Central memory CD8-positive, alpha-beta T cell (primary cell): ENCODE measurements at places on chromosomes 1 and 21.

- no peaks in the 10 kb centered on the region for H3K36me3 ChIP-seq
- no peaks in the 10 kb centered on the region for H3K27me3 ChIP-seq
- H3K4me1 ChIP-seq, result no peaks in the 10 kb centered on the region
- no peak for DNase-seq
These were observed 1365.3 kb downstream of the NCAM2 start for GRCh38 chr21:22363504-22363903.

- no peak for DNase-seq
- H3K36me3 ChIP-seq, result no peaks in the 10 kb centered on the region
- no peak overlapping the region for H3K27ac ChIP-seq
These were observed 870.1 kb downstream of the BRINP3 start for GRCh38 chr1:189607477-189608096.

- H3K36me3 ChIP-seq, result peaks cover under 1% of the 10 kb centered on the region
- no peak for DNase-seq
- no peak overlapping the region for H3K27ac ChIP-seq
- H3K4me3 ChIP-seq, result no peak overlapping the region
- no peaks in the 10 kb centered on the region for H3K4me1 ChIP-seq
- H3K27me3 ChIP-seq, result peaks cover 39% of the 10 kb centered on the region
These were observed 90.6 kb downstream of the C1orf94 start for GRCh38 chr1:34267326-34267725.

DNA sequence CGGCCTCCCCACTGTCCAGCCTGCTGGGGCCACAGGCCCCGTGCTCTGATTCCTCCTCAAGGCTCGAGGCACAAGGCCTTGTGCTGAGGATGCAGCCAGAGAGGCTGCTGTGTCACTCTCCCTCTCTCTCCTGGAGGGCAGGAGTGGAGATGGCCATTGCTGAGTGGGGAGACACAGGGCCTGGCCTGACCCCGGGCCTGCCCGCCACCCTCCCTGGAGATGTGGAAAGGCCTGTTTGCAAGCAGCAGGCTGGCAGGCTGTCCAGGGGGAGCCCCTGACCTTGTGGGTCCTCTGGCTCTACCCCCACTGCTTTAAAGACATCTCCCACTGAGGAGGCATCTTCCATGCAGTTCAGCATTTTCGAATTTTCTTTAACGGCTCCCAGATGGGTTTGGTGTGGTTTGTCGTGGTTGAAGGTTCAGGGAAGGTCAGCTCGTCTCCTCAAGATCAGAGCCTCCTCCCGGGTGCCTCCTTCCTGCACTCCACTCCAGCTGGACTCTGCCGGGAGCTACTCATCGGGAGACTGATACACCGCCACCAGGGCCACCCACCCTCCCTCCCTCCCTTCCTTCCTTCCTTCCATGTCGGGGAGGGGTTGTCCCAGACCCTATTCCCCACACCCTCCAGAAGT, 69.1 kb downstream of the SPSB1 start:
- no peaks in the 10 kb centered on the region for H3K36me3 ChIP-seq
- H3K27ac ChIP-seq, result no peak overlapping the region
- DNase-seq, result no peak
- H3K4me3 ChIP-seq, result no peak overlapping the region
- H3K4me1 ChIP-seq, result no peaks in the 10 kb centered on the region

GRCh38 chr1:173469656-173470055, 7.5 kb upstream of the PRDX6 start:
- peaks cover 23% of the 10 kb centered on the region for H3K4me1 ChIP-seq
- H3K27ac ChIP-seq, result no peak overlapping the region
- H3K36me3 ChIP-seq, result peaks cover 2% of the 10 kb centered on the region
- no peak for DNase-seq

DNA sequence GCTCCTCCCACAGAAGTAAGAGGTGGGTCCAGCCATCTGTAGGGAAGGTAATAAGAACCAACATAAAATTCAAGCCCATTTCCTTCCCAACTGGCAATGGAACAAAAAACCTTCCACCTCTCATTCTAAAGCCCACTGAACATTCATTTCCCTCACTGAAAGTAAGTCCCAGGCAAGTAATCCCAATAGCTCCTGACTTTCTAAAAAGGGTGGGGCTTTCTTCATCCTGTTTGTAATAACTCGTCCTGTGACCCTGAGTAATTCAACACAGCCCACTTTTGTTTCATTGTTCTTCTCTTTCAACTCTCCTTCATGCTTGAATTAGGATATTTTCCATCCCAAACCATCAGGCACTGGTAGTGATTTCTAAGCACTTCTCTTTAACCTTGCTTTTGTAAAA, 74.9 kb downstream of the DAB1 start:
- no peak overlapping the region for H3K4me3 ChIP-seq
- no peak for DNase-seq
- H3K27ac ChIP-seq, result no peak overlapping the region
- no peaks in the 10 kb centered on the region for H3K27me3 ChIP-seq
- H3K4me1 ChIP-seq, result no peaks in the 10 kb centered on the region
- H3K36me3 ChIP-seq, result peaks cover 1% of the 10 kb centered on the region

DNA sequence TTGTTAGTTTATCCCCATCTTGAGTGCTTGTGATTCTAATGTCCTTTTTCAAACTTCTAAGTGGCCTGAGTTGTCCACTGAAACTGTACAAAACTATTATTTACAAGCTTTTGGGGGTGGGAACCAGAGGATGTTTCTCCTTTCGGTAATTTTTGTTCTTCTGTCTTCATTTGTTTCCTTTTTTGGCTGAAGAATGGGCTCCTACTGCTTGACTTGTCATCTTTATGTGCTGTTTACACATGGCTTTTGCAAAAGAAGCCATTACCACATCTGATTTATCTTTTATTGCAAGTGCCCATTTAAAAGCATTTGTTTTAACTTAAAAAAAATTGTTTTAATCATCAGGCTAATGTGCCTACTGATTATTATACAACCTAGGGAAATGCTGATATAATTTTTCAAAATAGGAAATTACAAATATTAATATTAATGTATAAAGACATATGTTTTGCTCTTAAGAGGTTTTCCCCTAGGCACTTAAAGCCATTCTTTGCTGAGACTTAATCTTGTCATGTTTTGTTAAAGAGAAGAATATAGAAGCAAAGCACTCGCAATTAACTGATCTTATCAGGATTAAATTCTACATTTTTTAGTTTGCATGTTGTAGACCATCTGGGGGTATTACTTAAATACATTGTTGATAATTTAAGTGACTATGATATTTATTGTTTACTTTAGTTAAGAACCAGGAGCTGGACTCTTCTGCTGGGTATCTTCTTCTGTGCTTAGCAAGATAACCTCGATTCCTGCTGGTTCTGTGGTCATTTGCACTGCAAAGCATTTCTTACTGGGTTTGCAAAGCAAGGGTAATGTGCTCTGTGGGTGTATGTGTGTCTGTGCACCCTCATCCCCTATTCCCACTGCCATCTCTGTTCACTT, 40.1 kb downstream of the TMEM200B start:
- no peaks in the 10 kb centered on the region for H3K4me1 ChIP-seq
- peaks cover 41% of the 10 kb centered on the region for H3K36me3 ChIP-seq
- no peaks in the 10 kb centered on the region for H3K27me3 ChIP-seq
- no peak for DNase-seq
- H3K4me3 ChIP-seq, result no peak overlapping the region

- peak overlapping the region; percentile 92 for H3K27ac ChIP-seq
- H3K27me3 ChIP-seq, result no peaks in the 10 kb centered on the region
- DNase-seq, result no peak
- H3K4me1 ChIP-seq, result peaks cover 44% of the 10 kb centered on the region
- peak overlapping the region; percentile 92 for H3K4me3 ChIP-seq
These were observed 1.5 kb downstream of the MORC3 start for GRCh38 chr21:36321325-36322082.

DNA sequence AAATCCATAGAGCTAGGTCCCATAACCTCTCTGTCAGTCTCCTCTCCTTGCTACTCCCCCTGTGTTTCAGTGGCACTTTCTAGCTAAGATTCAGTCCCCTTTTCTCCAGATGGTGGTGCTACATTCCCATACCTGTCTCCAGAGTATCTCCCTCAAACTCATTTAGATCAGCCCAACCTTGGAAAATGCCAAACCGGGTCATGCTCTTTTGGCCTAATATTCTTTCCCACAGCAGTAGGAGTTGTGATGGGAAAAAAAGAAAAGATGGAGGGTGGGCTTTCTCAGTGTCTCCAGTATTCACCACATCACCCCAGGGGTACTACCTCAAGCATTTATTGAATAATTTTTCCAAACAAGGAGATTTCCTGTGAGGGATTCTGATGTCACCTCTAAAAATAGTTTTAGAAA, 3.2 kb upstream of the RXFP4 start:
- no peaks in the 10 kb centered on the region for H3K27me3 ChIP-seq
- H3K4me1 ChIP-seq, result peaks cover 18% of the 10 kb centered on the region
- H3K27ac ChIP-seq, result no peak overlapping the region
- no peak overlapping the region for H3K4me3 ChIP-seq
- H3K36me3 ChIP-seq, result peaks cover 5% of the 10 kb centered on the region
- DNase-seq, result no peak

- H3K4me1 ChIP-seq, result no peaks in the 10 kb centered on the region
- H3K4me3 ChIP-seq, result no peak overlapping the region
- no peak overlapping the region for H3K27ac ChIP-seq
- no peak for DNase-seq
These were observed 120.3 kb upstream of the C8B start for GRCh38 chr1:57086154-57086553.

DNA sequence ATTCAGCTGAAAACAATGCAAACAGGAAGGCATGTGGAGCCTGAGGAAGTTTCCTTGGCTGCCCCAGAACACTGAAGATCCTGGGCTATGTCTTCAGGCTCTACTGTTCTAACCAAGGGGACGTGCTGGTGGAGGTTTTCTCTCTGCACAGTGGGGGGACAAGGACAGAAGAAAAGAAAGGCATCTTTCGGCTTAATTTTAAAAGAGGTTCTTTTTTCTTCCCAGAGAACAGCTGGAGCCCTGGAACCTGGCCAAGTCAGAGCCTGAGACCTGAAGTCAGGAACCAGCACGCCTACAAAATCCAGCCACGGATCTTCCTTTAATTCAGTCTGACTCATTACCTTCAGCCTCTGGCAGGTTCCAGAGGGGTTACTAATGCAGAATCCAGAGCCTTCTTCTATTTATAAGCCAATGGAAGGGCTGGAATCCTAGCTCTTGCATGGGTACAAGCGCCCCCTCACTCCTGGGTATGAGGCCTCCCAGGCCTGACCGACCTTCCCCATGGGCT, 19.8 kb downstream of the CTNNBIP1 start:
- peak overlapping the region; percentile 20 for H3K27ac ChIP-seq
- DNase-seq, result no peak
- no peaks in the 10 kb centered on the region for H3K36me3 ChIP-seq
- H3K4me1 ChIP-seq, result peaks cover 27% of the 10 kb centered on the region
- no peak overlapping the region for H3K4me3 ChIP-seq
- H3K27me3 ChIP-seq, result no peaks in the 10 kb centered on the region

GRCh38 chr1:190373705-190374336, 103.8 kb downstream of the BRINP3 start:
- H3K4me3 ChIP-seq, result no peak overlapping the region
- H3K4me1 ChIP-seq, result no peaks in the 10 kb centered on the region
- no peak overlapping the region for H3K27ac ChIP-seq
- no peaks in the 10 kb centered on the region for H3K27me3 ChIP-seq
- DNase-seq, result no peak
- H3K36me3 ChIP-seq, result no peaks in the 10 kb centered on the region

GRCh38 chr1:28756846-28757245, 20.1 kb downstream of the YTHDF2 start:
- peak overlapping the region; percentile 5 for H3K4me3 ChIP-seq
- peaks cover 30% of the 10 kb centered on the region for H3K36me3 ChIP-seq
- H3K4me1 ChIP-seq, result peaks cover 26% of the 10 kb centered on the region
- H3K27me3 ChIP-seq, result no peaks in the 10 kb centered on the region
- DNase-seq, result no peak

- H3K4me1 ChIP-seq, result no peaks in the 10 kb centered on the region
- H3K4me3 ChIP-seq, result no peak overlapping the region
- no peak overlapping the region for H3K27ac ChIP-seq
These were observed 189.6 kb upstream of the ZRANB2 start for GRCh38 chr1:71270394-71270915.

- H3K36me3 ChIP-seq, result no peaks in the 10 kb centered on the region
- no peaks in the 10 kb centered on the region for H3K27me3 ChIP-seq
- no peaks in the 10 kb centered on the region for H3K4me1 ChIP-seq
- no peak for DNase-seq
- no peak overlapping the region for H3K27ac ChIP-seq
- no peak overlapping the region for H3K4me3 ChIP-seq
These were observed 151.7 kb downstream of the SEC16B start for GRCh38 chr1:177817937-177818875.

GRCh38 chr1:222927031-222927430, 112.2 kb downstream of the DISP1 start:
- no peak for DNase-seq
- H3K4me1 ChIP-seq, result no peaks in the 10 kb centered on the region
- H3K27ac ChIP-seq, result no peak overlapping the region
- no peak overlapping the region for H3K4me3 ChIP-seq

DNA sequence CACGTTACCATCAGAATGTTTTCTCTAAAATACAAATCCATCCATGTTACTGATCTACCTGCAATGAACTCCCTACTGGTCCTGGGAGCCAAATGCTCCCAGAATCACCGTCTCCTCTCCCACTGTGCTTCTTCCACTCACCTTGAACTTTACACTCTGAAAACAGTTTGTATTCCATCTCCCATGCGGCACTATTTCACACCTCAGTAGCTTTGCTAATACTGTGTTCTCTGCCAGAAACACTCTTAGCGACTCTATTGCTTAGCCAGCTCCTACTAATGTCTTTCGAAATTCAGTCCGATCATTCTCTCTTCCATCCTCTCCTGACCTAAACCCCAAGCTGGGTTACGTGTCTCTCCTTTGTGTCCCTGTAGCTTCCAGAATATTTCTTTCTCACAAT, 284.4 kb upstream of the DUSP10 start:
- no peaks in the 10 kb centered on the region for H3K4me1 ChIP-seq
- H3K27me3 ChIP-seq, result peaks cover 32% of the 10 kb centered on the region
- no peak overlapping the region for H3K4me3 ChIP-seq
- no peak for DNase-seq
- H3K36me3 ChIP-seq, result no peaks in the 10 kb centered on the region
- no peak overlapping the region for H3K27ac ChIP-seq

DNA sequence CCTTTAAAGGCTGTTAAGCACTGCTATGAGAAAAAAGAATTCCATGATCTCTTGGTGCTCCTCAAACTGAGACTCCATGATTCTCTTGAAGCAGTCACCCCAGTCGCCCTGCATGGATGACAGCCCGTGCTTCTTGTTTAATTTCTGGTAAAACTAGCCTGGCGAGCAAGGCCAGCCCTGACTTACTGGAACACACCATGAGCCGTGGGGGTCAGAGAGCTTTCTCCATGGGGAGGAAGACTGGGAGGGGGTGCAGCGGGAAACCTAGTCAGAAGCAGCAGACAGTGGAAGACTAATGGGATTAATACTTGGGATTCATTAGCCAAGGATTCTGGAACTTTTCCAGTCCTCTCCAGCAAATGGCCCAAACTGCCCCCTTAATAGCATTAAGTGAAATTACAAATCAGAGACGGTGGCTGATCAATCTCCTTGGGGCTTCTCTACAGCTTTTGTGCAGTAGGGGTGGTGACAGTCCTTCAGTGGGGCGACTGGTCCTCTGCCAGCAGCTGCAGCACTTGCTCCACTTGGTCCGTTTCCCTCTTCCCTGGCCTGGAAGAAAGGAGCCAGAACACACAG, 57.2 kb upstream of the LRRN2 start:
- H3K4me3 ChIP-seq, result no peak overlapping the region
- no peaks in the 10 kb centered on the region for H3K36me3 ChIP-seq
- peaks cover 70% of the 10 kb centered on the region for H3K27me3 ChIP-seq
- no peaks in the 10 kb centered on the region for H3K4me1 ChIP-seq
- DNase-seq, result no peak
